MCF 10A (cell line): ENCODE measurements at places on chromosomes 1 and 21.

GRCh38 chr1:53869454-53870117 is 20.0 kb downstream of the YIPF1 start:
- no peak for DNase-seq

GRCh38 chr1:43707190-43708001 is at the start of gene ST3GAL3:
Gene ST3GAL3 (plus strand): TSS chr1:43707536. CDS start chr1:43736263, 28,727 bp downstream.
- peak; percentile 87 for DNase-seq

DNA sequence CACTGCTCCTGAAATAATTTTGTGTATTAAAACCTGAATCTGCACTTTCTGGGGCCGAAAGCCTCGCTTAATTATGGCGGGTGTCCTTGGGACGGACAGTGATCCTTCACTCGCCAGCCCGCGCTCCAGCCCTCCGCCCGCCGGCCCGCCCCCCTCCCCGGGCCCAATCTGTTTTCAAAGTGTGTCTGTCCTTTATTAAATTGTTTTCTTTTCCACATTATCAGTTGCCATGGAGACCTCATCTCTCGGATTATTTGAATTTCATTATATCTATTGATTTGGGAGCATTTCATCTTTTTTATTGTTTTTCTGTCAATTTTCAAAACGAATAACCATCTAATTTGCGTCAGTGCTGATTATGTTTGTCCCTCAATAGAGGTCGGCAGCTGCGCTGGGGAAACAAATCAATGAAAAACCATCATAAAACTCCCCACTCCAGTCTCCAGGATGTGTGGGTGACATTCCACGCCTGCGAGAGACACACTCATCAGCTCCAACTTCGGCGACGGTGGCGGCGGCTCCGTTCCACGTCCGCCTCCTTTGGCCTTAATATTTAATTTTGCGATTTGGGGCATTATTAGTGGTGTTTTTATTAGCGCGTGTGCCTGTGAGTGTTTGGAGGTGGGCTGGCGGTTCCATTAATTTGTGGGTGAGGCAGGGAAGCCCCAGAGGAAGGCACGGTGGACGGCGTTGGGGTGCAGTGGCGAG is 123.9 kb downstream of the CASZ1 start:
- no peak for DNase-seq

DNA sequence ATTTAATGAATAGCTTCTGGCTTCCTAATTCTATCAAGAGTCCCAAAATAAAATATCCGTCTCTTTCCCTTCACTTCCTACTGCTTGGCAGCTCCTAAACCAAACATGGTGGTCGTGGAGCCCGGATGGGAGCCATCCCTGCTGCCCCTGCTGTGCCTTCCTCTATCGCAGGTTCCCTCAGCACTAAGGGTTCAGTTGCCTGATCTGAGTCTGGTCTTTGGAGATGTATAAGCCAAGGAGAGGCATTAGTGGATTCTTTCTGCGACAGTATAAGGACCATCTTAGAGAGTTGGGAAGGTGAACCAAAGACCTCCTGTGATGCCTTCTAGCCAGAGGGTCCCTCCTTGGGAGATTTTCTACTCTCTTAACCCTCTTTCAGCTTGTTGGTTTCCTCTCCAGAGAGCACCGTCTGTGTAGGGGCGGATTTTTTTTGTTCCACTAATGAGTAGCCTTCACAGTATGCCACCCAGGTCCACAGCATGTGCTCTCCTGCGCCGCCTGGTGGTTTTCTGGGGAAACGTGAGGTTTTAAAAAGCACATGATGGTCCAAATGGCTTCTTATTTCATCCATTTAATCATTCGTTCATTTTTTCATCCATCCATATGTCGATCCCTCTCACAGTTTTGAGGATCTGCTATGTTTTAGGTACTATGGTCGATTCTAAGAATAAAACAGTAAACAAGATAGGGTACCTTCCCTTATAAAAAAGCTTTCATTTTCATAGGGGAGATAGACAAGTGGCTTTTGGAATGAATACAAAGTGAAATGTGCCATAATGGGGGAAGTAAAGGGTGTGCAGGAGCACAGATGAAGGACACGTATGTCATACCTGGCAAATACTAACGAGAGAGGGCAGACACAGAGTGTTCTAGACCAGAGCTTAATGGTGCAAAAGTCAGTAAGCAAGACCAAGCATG is 71.0 kb downstream of the NFASC start:
- DNase-seq: peak; percentile 82

GRCh38 chr1:165635329-165635728 is 4.3 kb downstream of the MGST3 start:
- peak; percentile 27 for DNase-seq
